ENCODE measurements at places on chromosomes 2 and 18.
A peak's percentile ranks its signal among the peaks of the same experiment; 100 is the strongest.

DNA sequence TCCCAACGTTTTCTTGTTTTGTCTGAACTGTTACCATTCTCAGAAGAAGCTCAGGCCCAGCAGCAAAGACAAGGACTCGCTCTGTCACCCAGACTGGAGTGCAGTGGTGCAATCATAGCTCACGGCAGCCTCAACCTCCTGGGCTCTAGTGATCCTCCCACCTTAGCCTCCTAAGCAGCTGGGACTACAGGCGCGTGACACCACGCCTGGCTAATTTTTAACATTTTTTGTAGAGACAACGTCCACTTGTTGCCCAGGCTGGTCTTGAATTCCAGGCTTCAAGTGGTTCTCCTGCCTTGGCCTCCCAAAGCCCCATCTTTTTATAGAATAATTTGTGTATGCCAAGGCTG is 2.0 kb upstream of the SMYD5 start:
- DNase-seq = no peak

DNA sequence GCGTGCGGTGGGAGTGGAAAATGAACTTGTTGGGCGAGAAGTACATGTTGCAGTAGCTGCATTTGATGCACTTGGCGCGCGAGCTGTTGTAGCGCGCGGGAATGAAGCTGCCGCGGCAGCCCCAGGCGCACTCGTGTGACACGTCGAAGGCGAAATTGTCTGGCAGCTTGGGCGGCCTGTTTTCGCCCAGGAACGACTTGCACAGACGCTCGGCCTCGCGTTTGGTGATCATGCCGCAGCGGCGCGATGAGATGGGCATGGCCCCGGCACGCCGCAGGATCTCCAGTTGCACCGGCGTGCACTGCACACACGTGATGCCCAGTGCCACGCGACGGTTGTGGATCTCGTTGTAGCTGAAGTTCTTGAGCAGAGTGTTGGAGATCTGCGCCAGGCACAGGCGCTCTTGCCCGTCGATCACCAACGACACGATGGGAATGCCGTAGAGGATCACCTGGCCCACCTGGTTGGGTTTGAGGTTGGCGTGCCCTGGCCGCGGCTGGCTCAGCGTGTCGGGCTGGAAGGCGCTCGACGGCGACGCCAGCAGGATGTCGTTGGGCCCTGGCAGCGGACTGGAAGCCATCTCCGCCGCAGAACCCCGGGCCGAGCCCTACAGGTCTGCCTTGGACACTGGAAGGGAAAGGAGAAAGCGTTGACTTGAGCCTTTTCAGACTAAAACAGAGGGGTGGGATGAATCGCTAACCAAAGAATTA is 2.7 kb downstream of the SKOR2 start:
- no peak for DNase-seq

DNA sequence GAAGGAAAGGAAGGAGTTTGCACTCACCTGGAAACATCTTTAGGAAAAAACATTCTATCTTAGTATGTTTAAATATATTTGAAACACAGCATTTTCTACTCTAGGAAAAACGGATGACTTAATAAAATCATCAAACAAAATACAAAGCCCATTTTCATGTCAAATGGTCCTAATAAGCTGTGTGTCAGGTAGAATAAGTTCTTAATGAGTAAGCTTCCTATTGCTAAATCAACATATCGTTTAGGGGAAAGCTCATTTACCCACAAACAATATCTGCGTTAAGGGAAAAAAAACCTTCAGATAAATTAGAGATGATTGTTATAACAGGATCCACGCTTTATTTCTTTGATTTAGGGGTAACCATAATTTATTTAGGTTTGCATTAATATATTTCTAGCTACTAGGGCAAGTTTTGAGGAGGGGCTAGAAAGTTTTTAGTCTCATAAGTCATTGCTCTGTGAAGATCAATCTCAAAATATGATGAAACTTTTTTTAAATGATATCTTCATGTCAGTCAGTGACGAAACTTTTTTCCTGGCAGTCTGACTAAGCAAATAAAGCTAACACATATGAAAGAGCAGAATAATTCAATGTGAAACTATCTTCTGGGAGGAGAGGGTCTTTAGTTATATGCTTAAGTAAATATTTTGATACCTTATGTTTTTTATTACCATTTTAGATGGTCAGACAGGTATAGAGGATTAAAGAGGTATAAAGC is 147.1 kb downstream of the WDSUB1 start:
- no peak for DNase-seq

- no peak for DNase-seq
Observed at GRCh38 chr18:51137026-51137729, 60.3 kb downstream of the MEX3C start.

DNA sequence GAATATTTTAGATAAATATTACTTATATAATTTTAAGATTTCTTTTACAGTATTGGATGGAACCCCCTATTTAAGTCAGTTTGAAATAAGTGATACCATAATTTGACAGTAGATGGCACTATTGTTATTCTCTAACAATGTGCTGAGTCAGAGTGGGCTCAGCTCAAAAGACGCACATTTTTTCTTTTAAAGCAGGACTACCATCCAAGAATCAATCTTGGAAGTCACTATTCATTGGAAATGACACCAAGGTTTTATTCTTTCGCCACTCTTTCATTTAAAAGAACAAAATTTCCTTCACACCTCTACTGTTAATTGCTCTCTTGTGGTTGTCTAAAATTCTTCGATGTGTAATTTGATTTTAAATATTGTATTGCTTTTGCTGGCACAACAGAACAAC is 32.6 kb upstream of the SPAG16 start:
- DNase-seq = no peak

GRCh38 chr2:30628341-30628740 is 178.9 kb downstream of the CAPN13 start:
- no peak for DNase-seq

- no peak for DNase-seq
Observed at GRCh38 chr2:140363131-140363530, 1582.9 kb upstream of the NXPH2 start.

DNA sequence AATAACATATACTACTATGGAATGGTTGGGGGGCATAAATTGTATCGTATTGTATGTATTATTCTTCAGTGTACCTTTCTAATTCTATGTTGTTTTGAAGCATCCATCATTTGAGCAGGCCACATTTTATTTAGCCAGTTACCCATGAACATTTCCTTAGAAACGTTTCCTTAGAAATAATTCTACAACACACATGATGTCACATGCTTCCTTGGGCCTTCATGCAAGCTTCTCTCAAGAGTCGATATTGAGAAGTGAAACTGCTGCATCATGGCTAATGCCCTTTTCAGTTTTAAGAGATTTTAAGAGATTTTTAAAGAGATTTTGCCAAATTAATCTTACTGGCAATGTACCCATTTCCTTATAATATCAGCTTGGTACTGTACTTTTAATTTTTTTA is 63.9 kb downstream of the ALPK2 start:
- DNase-seq = no peak

GRCh38 chr18:51614967-51615571 is 417.6 kb upstream of the MEX3C start:
- no peak for DNase-seq

DNA sequence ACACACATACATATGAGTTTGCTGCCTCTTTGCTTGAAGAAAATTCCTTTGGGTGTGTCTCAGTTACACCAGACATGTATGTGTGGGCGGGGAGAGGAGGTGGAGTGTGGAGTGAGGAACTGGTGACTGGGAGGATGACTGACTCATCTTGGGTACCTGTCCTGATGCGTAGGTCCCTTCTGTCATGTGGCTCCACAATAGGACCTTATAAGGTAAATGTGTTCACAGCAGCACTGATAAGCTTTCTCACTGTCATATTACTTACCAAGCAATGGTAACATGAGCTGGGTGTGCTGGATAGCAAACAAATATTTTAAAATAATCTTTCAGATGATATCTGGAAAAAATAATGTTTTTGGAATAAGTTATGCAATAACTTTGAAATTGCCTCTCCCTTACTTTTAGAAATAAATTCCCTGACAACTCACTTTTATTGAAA is 45.1 kb downstream of the SLC9A2 start:
- DNase-seq = peak; percentile 24
